Activated CD4-positive, CD25-positive, alpha-beta regulatory T cell (primary cell): ENCODE measurements at places on chromosomes 5 and 9.

- no peak for DNase-seq
Observed at GRCh38 chr9:81557452-81558090, 131.8 kb downstream of the TLE1 start.

DNA sequence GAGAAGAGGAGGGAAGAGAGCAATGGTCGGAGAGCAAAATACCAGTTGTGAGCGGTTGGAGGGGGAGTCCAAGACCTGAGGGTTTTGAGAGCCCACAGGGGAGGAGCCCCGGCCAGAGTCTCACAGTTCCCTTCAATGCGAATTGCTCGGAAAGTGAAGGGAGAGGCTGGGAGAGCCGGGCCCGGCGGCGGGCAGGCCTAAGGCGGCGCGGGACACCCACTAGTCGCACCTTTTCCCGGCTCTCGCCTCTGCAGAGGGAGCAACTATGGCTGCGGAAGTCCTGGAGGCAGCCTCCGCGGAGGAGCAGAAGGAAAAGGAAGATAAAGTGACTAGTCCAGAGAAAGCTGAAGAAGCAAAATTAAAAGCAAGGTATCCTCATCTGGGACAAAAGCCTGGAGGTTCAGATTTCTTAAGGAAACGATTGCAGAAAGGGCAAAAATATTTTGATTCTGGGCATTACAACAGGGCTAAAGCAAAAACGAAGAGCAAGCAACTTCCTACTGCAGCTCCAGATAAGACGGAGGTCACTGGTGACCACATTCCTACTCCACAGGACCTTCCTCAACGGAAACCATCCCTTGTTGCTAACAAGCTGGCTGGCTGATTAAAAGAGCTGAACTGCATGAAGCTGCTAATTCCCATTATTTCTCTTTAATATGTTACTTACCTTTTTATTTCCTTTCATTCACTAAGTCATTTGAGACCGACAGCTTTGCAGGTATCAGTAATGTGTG lies 6.5 kb upstream of the BTNL3 start:
- no peak for DNase-seq

- peak; percentile 51 for DNase-seq
Observed at GRCh38 chr9:110255463-110256379, 586 bp downstream of the TXN start.

DNA sequence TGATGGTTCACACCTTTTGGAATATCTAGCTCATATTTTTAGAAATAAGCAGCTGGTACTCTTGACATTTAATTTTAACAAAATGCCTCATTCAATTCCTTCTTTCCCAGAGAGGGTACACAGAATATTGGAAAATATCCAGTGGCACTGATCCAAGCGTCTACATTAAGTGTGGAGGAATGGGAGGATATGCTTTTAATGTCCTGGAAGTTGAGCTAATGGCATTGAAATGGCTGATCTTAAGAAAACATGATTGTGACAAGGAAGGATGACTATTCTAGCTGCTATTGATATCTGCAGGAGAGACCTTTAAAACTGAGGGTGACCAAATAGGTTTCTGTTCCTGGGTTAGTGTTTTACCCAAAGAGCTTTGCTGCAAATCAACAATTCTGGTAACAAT lies 30.0 kb downstream of the ZNF366 start:
- DNase-seq: no peak

- DNase-seq: no peak
Observed at GRCh38 chr9:20325008-20325407, 297.3 kb downstream of the MLLT3 start.

GRCh38 chr9:90287567-90288274 lies 354.9 kb downstream of the DIRAS2 start:
- no peak for DNase-seq

DNA sequence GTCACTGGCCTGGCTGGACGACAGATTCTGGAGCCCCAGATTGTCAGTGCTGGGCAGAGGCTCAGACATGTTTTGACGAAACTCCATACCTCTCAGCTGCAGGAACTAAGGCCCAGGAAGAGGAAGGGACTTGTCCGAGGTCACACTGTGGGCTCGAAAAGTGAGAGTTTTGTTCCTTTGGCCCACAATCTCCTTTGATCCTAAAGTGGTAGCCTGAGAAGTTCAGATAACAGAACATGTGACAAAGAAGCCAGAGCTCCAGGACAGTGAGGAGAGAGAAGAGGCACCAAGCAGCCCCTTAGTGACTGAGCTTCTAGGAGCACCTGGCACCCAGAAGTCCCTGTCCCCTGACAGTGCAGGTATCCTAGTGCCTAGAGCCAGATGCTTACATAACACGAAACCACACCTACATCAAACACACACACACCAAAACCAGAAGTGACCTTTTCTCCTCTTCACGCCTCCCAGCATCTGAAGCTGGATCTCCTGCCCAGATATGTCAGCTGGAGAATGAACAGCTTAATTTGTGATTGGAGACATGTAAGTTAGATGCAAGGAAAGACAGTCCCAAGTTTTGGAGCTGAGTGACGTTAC lies 88.9 kb downstream of the ADRB2 start:
- DNase-seq: no peak

GRCh38 chr5:149794487-149794971 lies 64.4 kb downstream of the PPARGC1B start:
- DNase-seq: no peak

GRCh38 chr5:32115985-32116384 lies 58.1 kb downstream of the GOLPH3 start:
- DNase-seq: no peak

DNA sequence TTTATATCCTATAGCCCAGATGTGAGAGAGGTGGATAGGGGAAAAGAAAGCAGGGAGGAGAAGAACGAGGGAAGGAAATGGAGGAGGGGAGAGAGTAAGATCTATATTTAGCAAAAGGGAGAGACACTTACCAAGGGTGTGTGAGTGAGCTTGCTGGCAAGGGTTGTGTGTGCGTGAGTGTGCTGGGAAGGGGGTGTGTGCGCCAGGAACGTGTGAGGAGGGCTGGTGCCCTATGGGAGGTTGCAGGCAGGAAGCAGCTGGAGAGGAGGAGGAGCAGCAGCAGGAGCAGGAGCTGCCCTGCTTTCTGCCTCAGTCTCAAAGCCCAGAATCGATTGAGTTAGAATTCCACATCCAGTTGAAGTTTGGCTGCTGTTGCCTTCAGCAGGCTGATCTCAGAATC lies 148.3 kb upstream of the RUSC2 start:
- no peak for DNase-seq

GRCh38 chr5:68502531-68502930 lies 287.0 kb downstream of the PIK3R1 start:
- DNase-seq: no peak

DNA sequence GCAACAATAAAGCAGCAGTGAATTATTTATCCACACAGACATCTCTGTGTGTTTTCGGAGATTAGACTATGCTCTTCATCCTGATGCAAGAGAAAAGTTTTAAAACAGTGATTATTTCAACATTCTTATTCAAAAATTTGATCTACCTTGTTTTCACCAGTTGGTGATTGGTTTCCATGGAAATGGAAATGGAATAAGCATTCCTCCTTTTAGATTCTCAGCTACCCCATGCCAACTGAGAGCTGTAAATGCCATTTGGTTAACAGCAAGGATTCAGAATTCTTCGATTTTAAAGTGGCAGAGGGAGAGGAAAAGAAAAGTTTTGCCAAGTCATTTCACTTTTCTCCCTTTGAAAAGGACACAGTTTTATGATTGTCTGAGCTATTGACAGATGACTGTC lies 154.7 kb downstream of the PCSK5 start:
- no peak for DNase-seq

DNA sequence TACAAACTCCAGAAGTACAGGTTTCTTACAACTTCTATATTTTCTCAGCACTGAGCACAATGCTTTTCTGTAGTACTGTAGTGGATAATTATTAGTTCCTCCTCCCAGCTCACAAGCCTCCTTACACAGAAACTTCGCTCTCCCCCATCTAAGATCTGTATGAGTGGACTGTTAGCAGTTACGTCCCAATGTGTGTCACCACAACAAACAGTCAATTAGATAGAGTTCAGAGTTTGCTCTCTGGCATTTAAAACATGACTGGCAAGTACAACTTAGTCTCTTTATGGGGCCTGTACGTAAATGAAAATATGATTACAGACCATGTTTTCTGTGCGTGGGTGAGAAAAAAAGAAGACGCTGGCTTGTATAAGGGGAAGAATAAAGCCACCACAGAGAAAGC lies 631.4 kb upstream of the DMAC1 start:
- DNase-seq: no peak

DNA sequence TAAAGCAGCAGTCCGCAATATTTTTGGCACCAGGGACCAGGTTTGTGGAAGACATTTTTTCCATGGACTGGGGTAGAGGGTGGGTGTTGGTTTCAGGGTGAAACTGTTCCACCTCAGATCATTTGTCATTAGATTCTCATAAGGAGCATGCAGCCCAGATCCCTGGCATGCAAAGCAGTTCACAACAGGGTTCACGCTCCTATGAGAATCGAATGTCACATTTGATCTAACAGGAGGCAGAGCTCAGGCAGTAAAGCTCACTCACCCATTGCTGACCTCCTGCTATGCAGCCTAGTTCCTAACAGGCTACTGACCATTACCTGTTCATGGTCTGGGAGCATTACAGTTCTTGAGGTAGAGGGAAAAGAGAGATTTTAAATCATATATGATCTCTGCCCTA lies 241.5 kb upstream of the COX7C start:
- DNase-seq: no peak

- DNase-seq: no peak
Observed at GRCh38 chr5:149543361-149544027, 7.7 kb downstream of the CSNK1A1 start.

DNA sequence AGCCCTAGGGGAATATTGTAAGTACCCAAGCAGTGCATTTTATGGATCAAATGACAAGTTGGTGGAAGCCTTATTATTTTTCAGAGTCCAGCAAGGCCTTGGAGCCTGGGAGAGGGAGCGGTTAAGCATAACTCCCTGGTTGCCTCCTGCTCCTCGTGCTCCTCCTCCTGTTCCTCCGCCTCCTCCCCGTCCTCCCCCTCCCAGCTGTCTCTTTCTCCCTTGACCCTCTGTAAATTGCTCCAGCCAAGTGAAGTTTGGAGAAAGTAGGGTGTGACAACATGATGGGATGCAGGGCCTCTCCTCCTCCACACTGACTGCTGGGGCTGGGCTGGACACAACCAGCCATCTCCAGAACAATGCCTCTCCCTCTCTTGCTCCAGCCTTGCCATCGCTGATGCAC lies 586.9 kb downstream of the CCDC171 start:
- no peak for DNase-seq

DNA sequence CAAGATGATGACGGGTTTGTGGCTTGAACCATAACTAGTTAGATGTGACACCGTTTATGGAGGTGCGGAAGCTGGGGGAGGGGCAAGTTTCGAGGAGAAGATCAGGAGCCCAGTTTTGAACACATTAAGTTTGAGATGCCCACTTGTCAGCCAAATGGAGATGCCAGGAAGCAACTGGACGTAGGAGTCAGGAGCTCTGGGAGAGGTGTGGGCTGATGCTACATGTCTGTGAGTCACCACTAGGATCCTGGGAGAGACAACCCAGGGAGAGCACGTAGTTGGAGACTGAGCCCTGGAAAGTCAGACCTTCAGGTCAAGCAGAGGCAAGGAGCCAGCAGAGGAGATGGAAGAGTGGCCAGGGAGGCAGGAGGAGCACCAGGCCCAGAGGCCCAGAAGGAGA lies 48.8 kb upstream of the SLC25A51 start:
- no peak for DNase-seq

- DNase-seq: no peak
Observed at GRCh38 chr9:95644377-95644776, 127.6 kb upstream of the PTCH1 start.

- no peak for DNase-seq
Observed at GRCh38 chr9:89154651-89155336, 23.8 kb downstream of the SHC3 start.

DNA sequence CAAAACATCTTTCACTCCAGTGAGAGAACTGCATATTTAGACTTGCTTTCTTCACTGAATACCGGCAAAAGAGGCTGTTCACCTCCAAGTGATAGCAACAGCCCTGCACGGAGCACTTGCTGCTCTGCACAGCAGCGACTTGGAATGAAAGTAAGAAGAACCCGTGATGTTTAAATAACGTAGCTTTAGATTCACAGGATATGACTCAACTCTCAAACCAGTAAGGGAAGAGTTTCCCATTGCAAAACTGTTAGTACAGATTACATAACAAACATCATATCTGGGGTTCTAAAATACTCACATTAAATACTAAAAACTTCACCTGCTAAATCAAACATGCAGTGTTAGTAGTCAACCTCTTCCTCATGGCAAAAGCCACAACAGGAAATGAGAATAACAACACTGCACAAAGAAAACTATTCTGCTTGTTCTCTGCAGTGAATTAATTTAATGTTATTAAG lies 203.4 kb downstream of the MCTP1 start:
- DNase-seq: no peak

- DNase-seq: no peak
Observed at GRCh38 chr5:64592730-64593341, 87.0 kb downstream of the RGS7BP start.

DNA sequence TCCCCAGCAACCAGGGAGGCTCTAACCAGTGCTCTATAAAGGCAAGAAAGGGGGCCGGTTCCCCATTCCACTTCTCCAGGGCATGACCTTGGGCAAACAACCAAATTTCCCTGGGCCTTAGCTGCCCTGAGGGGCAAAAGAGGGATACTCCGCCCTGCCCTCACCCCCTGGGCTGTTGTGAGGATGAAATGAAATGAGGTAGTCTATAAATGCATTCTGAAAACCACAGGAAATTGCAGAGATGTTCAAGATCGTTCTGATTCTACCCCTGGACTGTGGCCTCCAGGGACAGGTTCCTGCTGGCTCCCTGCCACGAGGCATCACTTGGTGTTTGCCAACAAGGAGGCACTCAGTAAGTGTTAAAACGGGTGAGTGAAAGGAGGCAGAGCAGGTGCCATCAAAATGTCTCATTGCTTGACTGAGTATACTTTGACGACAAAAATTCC lies 5.7 kb downstream of the RAPGEF1 start:
- no peak for DNase-seq

DNA sequence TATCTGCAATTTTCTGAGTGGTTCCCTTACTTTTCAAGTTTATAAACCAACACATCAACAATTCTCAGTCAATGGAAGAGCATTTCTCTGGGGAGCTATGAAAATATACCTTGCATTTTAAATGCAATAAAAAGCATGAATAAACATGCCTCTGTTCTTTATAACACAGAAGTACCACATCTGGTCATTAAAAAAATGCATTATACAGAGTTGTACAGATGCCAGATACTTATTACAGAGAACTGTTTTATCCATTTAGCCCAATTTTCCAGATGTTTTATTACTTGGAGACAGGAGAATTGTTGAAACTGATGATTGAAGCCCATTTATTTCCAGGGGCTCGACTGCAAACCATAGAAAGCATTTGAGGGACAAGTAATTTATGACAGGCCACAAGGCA lies 19.2 kb upstream of the HEXB start:
- DNase-seq: no peak

DNA sequence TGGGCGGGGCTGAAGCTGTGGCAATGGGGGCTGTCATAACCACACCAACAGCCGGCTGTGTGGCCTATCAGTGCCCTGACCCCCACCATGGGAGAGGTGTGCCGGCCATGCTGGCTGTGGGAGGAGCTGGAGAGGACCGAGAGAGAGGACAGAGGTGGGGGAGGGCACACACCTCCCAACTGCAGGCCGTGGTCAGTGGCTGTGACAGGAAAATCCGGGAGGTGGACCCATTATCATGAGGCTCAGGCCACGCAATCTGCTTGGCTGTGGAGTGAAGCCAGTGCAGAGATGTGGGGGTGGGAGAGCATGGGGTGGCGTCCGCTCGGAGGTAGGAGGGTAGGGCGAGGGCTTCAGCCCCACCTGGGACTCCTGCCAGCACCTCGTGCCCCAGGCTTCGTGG lies 136.1 kb downstream of the RXRA start:
- no peak for DNase-seq
